Articular chondrocyte of knee joint (primary cell): ENCODE measurements at places on chromosomes 2 and 18. TPM values are rescaled to one million over a fixed set of nuclear protein-coding genes. Genes with fewer than 3 reads are reported as not detected.

The C2orf15 gene
- 0.11 and 0.13 TPM in 2 replicates for total RNA-seq

The DSG1 gene
- not detected in 2 replicates for total RNA-seq

The NGEF gene
- total RNA-seq, result 8.4 and 9.9 TPM in 2 replicates

The OR6B2 gene
- not detected in 2 replicates for total RNA-seq

The SFTPB gene
- total RNA-seq, result not detected in 2 replicates

The CHRND gene
- not detected in 2 replicates for total RNA-seq

The SLC4A1AP gene
- total RNA-seq, result 29.8 and 31.8 TPM in 2 replicates

The CETN1 gene
- total RNA-seq, result not detected in 2 replicates

The UGT1A6 gene
- total RNA-seq, result not detected in 2 replicates

The NR4A2 gene
- 1.0 and 1.4 TPM in 2 replicates for total RNA-seq

The SOWAHC gene
- 27.0 and 29.5 TPM in 2 replicates for total RNA-seq

The FECH gene
- total RNA-seq, result 34.6 and 35.8 TPM in 2 replicates

The APLF gene
- total RNA-seq, result 11.4 and 13.7 TPM in 2 replicates

The CENPA gene
- total RNA-seq, result 5.2 and 7.2 TPM in 2 replicates

The SCYGR8 gene
- not detected in 2 replicates for total RNA-seq

The SGPP2 gene
- not detected in 2 replicates for total RNA-seq

The KYNU gene
- total RNA-seq, result 8.8 and 26.7 TPM in 2 replicates

The NRP2 gene
- 109 and 129 TPM in 2 replicates for total RNA-seq

The LYPD6 gene
- total RNA-seq, result 0.52 and 0.86 TPM in 2 replicates

The AFF3 gene
- total RNA-seq, result 6.1 and 7.9 TPM in 2 replicates
